ENCODE measurements at places on chromosomes 7 and 10.

GRCh38 chr10:3552281-3552680 is 232.7 kb downstream of the KLF6 start:
- no peak for DNase-seq

- DNase-seq, result no peak
These were observed 83.4 kb upstream of the PPP1R9A start for GRCh38 chr7:94823947-94824346.

- no peak for DNase-seq
These were observed 25.5 kb upstream of the HABP2 start for GRCh38 chr10:113527211-113527906.

GRCh38 chr7:153522261-153522660 is 529.9 kb upstream of the DPP6 start:
- no peak for DNase-seq

DNA sequence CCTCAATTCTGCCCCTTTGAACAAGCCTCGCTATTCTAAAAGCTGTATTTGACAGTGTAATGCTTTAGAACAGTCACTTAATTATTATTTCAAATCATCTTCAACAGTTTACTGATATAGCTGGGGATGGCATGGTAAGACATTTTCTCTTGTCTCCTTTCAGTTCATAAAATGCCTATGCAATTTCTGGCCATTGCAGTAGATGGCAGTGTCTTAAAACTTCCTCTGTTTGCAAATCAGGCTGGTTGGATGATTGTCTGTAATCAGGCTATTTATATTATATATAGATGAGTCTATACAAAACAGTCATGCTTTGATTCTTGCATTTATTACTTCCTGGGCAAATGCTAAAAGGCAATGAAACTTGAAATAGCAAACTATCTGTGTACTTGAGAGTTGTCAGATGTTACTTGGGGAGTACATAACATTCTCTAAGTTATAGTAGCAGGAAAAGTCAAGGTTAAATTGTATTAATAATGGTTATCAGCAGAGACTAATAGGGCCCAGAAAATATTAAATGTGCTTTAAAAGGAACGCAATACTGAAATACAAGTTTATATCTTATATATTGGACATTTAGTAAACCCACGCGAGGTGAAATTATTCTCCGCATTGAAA is 55.5 kb upstream of the LHFPL3 start:
- DNase-seq, result no peak

DNA sequence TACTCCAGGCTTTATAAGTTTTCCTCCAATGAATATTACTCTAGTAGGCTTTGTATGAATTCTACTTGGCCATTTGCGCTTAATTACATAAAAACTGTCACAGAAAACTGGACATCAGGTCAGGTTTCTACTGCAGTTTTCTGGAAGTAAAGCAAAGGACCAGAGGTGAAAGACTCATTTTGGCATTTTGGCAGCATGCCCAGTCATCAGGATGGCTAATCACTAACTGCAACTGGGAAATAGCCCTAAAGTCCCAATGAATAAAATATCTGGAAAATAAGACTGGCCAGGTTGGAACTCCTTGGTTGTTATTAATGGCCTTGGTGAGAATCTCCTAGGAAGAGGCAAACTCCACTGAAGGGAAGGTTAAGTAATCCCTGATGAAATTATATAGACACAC is 75.5 kb downstream of the COPG2 start:
- DNase-seq, result no peak

- DNase-seq, result peak; percentile 70
These were observed 17.4 kb downstream of the DDIT4 start for GRCh38 chr10:72291019-72291532.

GRCh38 chr7:112377593-112377992 is 72.7 kb upstream of the IFRD1 start:
- no peak for DNase-seq

GRCh38 chr10:29955329-29955935 is 104.0 kb downstream of the JCAD start:
- DNase-seq, result no peak

- no peak for DNase-seq
These were observed 31.2 kb downstream of the BTBD16 start for GRCh38 chr10:122302315-122302714.

DNA sequence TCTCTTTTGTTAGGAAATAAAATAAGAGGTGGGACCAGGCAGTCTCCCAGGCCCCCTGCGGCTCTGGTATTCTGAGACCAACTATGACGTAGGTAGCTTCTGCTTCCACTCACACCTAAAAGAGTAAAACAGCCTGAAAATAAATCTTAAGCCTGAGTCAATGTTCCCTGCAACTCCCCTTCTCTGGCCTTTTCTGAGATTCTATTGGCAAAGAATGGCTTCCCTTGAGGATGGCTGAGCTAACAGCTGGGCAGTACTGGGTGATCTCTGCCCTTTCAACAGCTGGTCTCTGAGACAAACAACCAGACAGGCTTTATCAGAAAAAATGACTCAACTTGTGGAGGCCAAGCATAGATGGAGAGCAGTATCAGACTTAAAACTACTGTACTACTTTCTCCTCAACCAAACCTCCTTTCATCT is 58.7 kb downstream of the CREB3L2 start:
- DNase-seq, result no peak

GRCh38 chr10:128263891-128264688 is 137.9 kb upstream of the MKI67 start:
- DNase-seq, result no peak

GRCh38 chr10:17239345-17240085 is 11.5 kb downstream of the VIM start:
- DNase-seq, result no peak

DNA sequence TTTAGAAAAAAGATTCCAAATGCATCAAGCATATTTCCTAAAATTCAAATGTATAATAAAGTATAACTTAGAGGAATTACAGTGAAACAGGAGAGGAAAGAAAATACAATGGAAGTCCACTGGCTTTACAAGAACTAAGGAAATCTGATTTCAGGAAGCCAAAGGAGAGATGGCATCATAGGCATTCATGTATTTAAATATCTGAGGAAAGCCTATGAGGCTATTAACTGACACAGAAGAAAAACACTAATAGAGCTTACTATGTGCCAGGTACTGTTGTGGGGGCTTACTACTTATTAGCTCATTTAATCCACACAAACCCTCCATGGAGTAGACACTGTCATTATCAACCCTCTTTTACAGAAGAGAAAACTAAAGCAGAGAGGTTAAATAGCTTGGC is 92.2 kb downstream of the SRPK2 start:
- no peak for DNase-seq

Data from central memory CD4-positive, alpha-beta T cell (primary cell).